ENCODE measurements at places on chromosomes 11 and 22. TPM values are rescaled to one million over a fixed set of nuclear protein-coding genes. Genes with fewer than 3 reads are reported as not detected.

- DNase-seq = no peak
Observed at GRCh38 chr11:31243706-31244105, 125.8 kb downstream of the DCDC1 start.

DNA sequence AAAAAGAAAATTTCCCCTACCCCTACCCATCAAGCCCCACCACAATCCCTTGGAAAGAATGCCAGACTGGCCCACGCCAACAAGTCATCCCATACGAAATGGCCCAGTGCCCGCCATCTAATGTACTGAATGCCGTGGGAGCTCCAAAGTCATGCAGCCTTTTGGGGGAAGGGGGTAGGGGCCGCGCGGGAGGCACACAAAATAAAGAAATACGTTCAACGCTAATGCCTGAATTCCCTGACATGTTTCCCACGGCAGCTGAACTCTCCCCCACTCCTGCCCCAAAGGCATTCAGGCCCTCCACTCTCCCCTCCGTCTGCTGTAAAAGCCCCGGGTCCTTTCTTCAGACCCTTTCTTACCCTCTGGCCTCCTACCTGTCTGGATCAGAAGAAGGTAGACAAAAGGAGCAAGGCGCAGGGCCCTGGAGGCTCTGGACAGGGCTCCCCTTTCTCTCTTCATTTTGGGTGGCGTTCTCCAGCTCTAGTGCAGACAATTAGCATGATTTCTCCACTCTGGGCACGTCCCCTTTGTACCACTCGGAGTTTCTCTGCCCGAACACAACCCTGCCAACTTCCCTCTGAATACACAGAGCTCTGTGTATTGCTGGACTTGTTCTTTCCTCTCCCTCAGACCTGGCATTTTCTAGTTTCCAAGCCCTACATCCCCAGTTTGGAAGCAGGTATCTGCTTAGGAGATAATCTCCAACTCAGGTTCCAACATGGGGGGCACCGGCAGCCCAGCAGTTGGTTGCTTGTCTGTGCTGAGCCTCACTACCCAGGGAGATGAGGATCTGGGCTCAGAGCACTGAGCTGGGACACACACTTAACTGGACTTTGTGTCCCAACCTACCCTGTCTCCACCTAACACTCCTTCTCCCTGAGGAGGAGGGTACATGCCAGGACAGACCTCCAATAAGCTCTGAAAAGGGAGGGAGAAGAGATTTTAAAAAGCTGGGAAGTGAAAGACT is at the start of gene HEPACAM:
HEPACAM (minus strand) TSS at position 500 of the 967 bp plus-strand sequence; CDS start at position 459, 41 bp downstream.
- no peak for DNase-seq

DNA sequence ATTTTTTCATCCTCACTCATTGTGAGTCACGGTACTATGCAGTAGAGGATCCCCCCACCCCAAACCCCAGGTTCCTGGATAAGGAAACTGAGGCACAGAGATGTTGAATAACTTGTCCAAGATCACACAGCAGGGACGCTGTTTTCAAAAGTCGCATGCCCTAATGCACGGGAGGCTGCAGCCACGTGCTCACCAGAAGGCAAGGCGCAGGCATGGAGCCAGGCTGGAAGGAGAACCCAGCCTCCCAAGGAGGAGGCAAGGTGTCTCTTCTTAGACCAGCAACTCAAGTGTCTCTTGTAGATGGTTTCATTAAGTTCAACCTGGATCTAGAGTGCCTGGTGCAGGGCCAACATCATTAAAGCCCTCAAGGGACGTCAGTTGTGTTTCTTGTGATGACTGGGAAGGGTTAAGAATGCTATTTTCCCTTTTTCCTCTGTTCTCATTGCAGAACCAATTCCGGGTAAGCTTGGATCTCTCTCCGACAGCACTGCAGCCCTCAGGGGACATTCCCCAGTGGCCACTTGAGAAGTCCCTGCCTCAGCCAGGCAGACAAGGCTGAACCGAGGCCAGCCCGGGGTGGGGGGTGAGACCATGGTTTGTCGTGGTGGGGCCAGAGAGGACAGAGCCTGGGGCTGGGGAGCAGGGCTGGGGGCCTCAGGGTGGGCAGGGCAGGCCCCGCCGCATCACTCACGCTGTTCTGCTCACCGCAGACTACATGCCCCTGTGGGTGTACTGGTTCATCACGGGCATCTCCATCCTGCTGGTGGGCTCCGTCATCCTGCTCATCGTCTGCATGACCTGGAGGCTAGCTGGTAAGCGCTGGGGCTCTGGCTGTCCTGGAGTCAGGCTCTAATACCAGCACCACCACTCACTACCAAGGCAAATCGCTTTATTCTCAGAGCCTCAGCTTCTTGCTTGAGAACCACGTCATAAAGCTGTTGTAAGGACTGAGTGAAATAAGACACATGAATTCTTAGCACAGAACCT is 15.7 kb downstream of the TMEM121B start:
- no peak for DNase-seq

DNA sequence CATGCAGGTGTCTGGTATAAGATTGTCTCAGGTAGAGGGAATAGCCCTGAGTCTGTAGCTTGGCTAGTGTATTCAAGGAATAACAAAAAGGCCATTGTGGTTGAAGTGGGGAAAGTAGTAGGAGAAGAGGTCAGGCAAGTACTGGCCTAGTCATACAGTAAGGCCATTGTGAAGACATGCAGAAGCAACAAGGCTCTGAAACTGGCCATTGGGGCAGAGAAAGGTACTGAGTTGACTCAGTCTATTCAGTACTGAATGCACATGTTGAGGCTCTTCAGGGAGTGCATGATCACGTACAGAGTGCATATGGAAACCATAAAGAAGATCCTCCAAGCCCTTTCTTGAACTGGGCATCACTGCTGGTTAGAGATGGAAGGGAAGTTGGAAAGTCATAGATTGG is 477.6 kb downstream of the SOX6 start:
- no peak for DNase-seq

- DNase-seq = no peak
Observed at GRCh38 chr11:130133716-130134115, 25.9 kb upstream of the ST14 start.

- no peak for DNase-seq
Observed at GRCh38 chr11:57675176-57675941, 7.4 kb downstream of the ZDHHC5 start.

GRCh38 chr11:127098684-127099083 is 98.1 kb upstream of the KIRREL3 start:
- DNase-seq = no peak

- no peak for DNase-seq
Observed at GRCh38 chr11:126109941-126110731, 47.5 kb upstream of the CDON start.

DNA sequence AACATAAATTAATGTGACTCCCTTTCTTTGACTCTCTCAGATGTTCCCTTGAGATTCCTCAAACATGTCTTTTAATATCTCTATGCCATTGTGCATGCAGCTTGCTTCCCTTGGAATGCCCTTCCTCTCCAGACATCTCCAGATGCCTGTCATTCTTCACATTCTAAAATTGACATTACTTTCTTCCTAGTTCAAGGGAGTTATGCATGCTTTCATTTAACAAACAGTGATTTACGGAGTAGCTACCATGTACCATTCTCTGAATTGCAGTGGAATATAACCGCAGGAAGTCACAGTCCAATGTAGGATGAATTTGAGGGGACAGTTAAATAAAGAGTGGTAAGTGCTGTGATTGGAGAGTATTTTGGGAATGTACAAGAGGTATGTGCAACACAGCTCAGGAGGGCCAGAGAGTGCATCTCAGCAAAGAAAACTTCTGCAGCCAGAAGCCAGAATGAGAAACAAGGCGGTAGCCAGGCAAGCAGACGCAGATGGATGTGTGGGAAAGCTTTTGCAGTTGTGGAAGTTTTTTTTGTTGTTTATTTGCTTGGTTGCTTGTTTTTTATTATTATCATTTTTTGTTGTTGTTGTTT is 18.7 kb downstream of the MMP10 start:
- no peak for DNase-seq

Gene GP1BB
- 4.4 TPM for total RNA-seq

DNA sequence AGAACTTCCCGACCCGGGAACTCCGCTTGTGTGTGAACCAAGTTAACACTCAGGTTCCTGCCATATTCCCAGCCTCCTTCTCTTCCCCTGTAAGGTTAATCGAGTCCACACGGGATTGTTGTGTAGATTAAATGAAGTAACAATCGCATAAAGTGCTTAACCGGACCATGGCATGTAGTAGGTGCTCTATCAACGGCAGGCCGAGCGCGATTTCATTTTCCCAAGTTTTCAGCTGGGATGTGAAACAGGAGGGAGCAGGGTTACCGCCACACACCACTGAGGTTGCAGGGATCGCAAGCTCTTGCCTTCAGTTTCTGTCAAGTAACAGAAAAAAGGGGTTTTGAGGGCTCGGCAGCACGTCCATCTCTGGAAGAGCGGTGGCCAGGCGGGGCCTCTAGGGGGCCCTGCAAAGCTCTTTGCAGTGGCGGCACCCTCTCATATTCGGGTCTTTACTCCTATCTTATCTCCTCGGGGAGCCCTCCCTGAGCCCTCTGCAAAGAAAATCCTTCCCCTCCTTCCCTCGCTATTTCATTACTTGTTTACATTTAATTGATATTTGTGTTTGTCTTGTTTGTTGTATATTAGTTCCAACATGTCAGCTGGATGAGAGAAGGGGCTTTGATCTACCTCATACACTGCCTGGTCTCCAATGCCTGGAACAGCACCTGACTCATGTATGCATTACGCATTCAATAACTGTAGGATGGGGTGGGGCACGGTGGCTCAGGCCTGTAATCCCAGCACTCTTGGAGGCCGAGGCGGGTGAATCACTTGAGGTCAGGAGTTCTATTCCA is 816 bp upstream of the PLEKHA7 start:
- peak; percentile 47 for DNase-seq

Gene SLCO2B1
- total RNA-seq = not detected

- DNase-seq = no peak
Observed at GRCh38 chr11:95239871-95240649, 9.1 kb upstream of the SESN3 start.

GRCh38 chr11:61357233-61357893 is 4.3 kb downstream of the CYB561A3 start:
- no peak for DNase-seq

Measured in mesothelial cell of epicardium (in vitro differentiated cells).